Muscle of arm (tissue), 14 donors: ENCODE measurements at places on chromosomes 13 and 19.

DNA sequence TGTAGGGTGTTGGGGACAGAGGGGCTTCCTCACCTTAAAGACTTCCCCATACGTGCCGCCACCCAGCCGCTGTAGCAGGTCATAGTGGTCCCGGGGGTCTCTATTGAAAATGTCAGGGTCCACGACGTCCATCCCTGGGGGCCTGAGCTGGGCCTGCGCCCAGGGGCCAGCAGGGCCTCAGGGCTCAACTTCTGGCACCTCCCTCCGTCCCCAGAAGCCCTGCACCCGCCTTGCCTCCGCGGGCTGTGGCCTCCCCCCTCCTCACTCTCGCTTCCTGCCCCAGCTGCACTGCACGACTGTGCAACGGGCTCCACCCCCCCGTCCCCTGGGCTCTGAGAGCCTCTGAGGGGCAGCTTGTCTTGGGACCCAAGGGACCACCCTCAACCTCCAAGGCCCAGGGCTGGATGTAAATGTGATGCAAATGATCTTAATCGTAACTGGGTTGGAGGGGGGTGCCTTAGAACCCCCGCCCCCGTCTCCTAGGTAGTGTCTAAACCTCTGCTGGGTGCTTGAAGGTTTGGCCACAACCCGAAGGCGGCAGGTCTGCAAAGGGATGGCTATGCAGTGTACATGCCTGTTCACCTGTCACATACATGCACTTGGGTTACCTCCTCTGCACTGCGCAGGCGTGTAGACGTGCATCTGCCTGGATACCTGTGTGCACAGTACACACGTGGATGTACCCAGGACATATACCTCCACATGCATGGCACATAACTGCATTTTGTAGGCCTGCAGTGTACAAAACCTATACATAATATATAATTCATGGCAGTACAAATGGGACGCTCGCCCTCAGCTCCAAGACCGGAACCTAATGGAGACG, at the start of gene MAP4K1:
Gene MAP4K1, minus strand, starts transcription at position 190 of the 826 bp plus-strand sequence. Its CDS starts 58 bp downstream, at position 132.
- no peak for DNase-seq

GRCh38 chr13:44322928-44323327, 50.7 kb upstream of the SERP2 start:
- DNase-seq, result no peak

DNA sequence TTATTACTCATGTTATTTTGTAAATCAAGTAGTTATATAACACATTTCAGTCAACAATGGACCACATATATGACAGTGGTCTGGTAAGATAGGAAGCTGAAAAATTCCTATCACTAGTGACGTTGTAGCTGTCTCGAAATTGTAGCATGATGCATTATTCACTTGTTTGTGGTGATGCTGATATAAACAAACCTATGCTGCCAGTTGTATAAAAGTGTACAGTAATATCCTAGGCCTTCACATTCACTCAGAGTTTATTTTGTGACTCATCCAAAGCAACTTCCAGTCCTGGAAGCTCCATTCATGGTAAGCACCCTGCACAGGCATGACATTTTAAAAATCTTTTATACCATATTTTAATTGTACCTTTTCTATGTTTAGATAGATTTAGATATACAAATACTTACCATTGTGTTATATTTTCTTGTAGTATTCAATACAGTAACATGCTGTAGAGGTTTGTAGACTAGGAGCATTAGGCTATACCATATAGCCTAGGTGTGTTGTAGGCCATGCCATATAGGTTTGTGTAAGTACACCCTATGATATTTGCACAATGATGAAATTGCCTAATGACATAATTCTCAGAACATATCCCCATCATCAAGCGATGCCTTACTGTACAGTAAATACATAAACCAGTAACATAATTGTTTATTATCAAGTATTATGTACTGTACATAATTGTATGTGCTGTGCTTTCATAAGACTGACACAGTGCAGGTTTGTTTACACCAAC, 49.3 kb downstream of the IFT88 start:
- DNase-seq, result no peak

- DNase-seq, result no peak
These were observed 2.1 kb downstream of the KCNN4 start for GRCh38 chr19:43778651-43779050.

GRCh38 chr13:58712191-58712590, 1080.6 kb downstream of the PCDH17 start:
- DNase-seq, result no peak

DNA sequence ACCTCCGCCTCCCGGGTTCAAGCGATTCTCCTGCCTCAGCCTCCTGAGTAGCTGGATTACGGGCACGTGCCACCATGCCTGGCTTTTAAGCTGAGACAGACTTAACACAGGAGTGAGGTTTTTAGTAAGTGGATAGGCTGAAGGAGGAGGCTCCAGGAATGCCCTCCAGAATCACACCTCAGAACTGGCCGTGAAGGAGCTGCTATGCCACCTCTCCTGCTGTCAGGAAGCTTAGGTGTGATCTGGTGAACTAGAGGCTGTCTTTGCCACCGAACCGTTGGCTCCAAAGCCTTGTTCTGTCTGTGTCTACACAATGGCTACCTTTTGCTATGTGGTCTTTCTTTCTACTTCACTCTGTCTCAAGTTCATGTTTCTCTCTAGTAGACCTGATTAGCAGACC, 4.2 kb downstream of the PDCD2L start:
- no peak for DNase-seq

DNA sequence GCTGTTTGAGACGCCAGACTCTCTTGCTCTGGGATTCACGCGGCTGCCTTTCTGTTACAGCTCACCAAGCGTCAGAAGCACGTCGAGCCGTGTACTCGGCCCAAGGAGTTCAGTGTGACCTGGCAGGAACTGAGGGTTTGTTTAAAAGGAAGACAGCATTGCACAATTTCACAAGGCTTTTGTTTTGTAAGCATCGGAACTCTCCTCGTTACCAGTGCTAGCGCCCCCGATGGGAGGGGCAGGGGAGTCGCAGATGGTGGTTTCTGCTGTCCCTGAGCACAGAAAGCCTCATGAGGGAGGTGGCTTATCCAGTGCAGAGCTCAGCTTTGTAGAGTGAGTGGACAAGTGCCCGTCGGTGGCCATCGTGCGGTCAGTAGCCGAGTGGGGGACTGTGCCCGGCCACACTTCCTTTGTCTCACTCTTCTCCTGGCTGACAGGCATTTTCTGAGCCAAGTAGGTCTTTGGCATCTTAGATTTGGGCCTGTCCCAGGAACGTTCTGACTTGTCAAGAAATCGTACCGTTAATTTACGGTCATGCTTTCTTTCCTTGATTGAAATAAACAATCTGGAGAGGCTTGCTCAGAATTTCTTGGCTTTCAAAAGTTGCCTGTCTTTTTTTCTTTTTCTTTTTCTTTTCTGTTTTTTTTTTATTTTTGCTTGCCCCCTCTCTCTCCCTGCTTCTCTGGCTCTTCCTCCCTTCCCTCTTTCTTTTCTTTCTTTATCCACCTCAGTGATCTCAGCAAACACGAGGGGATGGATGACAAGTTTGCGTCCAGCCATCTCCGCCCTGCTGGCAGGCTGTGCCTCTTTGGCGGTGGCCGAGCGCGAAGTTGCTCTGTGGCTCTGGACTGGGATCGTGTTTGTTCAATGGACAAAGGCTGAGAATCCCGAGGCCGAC, 7.7 kb downstream of the KDM4B start:
- peak; percentile 55 for DNase-seq

GRCh38 chr13:48492096-48492440, 40.8 kb downstream of the RCBTB2 start:
- no peak for DNase-seq

DNA sequence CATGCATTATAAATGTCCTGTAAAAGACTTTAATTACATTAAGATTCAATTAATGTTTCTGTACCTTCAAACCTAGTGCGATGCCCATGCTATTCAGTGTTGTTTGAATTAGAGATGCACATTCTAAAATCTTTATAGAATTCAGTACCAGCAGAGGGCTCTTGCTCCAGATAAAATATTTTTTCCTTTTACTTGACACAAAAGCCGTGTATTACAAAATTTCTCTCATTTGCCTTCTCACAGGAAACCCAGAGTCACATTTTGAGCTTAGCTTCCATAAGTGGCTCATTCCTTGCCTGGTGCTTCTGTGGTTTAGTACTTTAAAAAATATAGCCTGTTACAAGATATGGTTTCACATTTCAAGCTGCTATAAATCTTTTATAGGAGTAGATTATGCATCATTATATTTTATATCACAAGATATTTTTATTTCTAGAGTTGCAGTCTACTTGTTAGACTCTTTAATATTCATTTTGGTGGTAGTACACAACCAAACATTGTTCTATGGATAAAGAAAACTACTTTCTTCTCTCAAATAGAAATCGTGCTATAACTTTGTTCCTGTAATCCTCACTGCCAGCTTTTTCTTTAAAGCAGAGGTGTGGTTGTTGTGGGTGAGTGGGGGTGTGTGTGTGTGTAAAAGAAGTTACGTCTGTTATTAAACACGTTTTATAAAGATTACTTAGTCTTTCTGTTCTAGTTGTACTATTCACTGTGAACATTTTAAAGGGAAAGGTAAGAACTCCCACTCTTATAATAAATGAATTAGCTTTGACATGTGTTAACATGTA, 101.4 kb downstream of the RNF17 start:
- no peak for DNase-seq

DNA sequence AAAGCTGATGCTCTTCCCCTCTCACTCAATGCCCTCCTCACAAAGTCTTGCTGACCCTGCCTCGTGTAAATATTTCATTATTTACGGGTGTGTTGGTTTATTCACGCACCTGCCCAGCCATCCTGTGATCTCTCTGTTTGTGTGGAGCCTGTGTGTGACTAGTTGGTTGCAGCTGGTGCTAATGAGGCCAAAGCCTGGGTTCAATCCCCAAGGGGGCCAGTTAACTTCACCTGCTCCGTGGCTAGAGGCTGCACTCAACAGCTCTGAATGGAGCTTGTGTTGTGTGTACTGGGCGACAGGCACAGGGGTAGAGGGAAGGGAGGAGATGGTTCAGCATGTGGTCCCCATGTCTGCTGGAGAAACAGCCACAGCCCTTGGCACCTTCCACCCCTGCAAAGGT, 109.5 kb downstream of the DNAJC15 start:
- DNase-seq, result no peak

DNA sequence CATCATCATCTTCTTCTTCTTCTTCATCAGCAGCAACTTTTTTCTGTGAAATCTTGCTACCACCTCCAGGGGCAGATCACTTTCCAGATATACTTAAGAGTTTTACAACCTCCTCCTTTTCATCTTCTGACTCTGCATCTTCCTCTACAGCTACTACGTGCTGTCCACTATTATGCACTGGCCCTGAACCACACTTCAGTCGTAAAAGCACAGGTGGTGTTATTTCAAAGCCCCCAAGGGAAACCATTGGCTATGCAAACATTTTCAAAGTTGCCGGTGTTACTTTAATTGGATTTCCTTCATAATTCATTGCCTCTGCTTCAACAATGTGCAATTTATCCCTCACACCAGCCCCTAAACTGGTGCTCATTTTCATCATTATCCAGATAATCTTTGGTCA, 75.0 kb downstream of the POLR1D start:
- no peak for DNase-seq

DNA sequence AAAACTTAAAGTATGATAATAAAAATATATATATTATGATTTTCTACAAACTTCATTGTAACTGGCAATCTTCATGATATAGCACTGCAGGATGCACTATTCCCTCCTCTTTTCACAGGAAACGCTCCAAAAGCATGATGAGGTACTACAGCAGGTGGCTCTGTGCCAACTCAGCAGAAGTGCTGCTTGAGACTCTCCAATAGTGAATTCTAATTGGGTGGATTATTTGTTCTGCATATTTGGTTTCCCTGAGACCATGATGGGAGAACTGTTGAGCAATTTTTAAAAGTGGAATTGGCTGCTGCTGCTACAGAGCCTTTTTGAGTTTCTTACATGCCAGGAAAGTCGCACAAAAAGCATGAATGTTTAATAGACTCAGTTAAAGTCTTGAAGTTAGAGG, 1782.4 kb upstream of the PCDH20 start:
- DNase-seq, result peak; percentile 45

DNA sequence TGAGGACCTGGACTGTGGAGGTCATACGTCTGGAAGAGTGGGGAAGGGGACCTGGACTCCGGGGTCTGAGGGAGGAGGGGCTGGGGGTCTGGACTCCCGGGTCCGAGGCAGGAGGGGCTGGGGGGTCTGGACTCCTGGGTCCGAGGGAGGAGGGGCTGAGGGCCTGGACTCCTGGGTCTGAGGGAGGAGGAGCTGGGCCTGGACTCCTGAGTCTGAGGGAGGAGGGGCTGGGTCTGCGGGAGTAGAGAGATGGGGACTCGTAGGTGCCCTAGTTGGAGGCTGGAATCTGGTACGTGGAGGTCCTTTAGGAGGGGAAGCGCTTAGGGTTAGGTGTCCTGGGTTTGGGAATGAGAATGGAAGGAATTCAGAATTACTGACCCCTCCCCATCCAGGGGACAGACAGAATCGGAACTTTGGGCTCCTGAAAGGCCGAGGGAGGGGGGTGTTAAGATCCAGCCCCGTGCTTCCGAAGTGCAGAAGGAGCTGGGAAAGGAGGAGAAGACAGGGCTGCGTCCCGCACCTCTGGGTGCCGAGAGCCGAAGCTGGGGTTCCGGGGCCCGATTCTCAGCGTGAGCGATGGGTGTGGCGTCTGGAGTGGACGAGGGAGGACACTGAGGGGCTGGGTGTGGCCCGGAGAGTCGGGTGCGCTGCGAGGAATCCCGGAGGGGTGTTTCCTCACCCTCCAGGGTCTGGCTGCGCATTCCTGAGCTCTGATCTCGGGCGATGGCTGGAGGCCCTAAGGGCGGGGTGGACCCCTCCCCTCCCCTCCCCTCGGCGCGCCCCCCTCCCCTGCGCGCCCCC, 608 bp downstream of the MYADM start:
- DNase-seq, result no peak

DNA sequence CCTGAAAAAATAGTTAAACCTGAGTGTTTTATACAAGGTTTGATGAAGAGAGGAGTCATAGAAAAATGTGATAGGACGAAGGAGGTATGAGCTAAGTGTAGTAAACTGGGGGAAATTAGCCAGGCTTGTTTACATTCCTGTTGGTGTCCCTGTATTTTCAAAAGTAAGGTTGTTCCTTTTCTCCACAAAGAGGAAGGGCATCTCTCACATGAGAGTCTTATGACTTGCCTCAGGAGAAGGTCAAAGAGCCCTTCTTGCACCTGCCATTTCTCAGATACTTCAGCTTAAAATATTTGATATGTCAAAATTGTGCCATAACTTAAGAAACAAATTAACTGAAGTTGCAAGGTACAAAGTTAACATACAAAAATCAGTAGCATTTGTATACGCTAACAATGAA, 3.6 kb upstream of the N4BP2L2 start:
- DNase-seq, result no peak
